T-cell (primary cell): ENCODE measurements at places on chromosomes 16 and 17.

- DNase-seq, result no peak
Observed at GRCh38 chr17:62761884-62762283, 46.2 kb downstream of the MARCHF10 start.

DNA sequence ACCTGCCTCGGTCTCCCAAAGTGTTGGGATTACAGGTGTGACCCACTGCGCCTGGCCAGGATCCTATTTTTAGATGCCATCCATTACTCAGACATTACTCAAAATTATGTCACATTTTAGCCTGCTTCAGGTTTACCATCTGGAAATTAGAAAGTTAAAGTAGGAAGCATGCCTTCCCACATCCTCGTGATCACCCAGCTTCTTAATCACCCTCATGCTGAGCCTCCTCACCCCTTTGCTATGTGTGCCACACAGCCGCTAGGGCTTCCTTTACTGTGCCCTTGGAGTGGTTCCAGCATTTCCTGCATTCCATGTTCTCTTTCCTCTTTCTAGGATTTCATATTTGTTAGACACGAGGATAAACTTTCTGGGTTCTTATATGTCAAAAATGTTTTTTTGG, 9.3 kb downstream of the ADORA2B start:
- no peak for DNase-seq

DNA sequence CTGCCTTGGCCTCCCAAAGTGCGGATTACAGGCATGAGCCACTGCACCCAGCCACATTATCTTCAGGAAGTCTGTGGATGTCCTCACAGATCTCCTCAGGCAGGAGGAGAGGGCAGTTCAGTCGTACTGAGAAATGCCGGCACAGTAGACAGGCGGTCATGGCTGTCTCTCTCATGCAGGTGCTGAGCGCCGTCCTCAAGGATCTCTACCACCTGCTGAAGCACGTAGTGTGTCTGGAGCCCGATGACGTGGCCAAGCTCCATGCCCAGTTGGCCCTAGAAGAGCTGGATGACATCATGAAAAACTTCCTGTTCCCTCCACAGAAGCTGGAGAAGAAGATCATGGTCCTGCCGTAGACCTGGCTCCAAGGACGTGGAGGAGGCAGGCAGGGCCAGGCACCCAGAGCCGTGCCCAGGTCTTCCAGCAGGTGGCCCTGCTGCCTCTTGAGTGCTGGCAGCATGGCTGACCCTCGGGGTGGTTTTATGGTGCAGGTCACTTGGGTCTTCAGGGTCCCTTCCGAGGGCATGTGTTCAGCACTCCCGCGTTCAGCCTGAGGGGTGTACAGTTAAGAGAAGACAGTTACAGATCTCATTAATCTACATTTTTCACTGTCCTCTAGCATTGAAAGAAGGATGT, 22.0 kb upstream of the HAS3 start:
- DNase-seq, result no peak

GRCh38 chr16:3590736-3591435, 13.7 kb upstream of the NLRC3 start:
- no peak for DNase-seq

- no peak for DNase-seq
Observed at GRCh38 chr16:56506941-56507340, 12.9 kb downstream of the BBS2 start.

- no peak for DNase-seq
Observed at GRCh38 chr17:31291820-31292219, 5.2 kb downstream of the OMG start.

DNA sequence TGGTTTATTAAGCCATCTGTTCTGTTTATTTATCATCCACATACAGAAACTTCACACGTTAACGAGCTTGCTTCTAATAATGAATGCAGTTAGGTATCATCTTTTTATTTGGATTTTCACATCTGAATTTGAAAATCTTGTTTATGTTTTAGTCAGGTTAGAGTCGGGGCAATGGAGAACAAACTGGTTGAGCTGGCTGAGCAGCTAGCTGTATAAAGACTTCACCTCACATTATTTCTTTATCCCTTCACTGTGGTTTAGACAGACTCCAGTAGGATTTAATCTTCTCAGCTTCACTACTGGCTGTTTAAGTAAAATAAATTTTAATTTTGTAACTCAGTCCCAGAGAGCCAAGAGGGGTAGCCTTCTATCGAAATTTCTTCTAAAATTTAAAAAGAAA, 415.9 kb downstream of the RBFOX1 start:
- no peak for DNase-seq
